HuH-7.5 (cell line): ENCODE measurements at places on chromosomes 13 and 19.

DNA sequence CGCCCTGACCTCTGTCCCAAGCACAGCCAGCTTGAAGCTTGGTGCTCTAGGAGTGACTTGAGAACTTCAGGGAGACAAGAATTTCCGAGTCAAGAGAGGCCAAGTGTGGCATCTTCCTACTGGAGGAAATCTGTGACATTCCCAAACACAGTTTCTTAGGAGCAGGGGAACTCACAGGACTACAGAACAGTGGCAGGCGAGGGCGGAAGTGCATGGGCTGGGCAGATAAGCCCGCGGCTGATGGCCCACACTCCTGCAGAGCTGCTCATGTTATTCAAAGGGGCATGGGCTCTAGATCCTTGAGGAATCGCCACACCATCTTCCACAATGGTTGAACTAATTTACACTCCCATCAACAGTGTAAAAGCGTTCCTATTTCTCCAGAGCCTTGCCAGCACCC lies 168.8 kb downstream of the KATNAL1 start:
- DNase-seq, result no peak

DNA sequence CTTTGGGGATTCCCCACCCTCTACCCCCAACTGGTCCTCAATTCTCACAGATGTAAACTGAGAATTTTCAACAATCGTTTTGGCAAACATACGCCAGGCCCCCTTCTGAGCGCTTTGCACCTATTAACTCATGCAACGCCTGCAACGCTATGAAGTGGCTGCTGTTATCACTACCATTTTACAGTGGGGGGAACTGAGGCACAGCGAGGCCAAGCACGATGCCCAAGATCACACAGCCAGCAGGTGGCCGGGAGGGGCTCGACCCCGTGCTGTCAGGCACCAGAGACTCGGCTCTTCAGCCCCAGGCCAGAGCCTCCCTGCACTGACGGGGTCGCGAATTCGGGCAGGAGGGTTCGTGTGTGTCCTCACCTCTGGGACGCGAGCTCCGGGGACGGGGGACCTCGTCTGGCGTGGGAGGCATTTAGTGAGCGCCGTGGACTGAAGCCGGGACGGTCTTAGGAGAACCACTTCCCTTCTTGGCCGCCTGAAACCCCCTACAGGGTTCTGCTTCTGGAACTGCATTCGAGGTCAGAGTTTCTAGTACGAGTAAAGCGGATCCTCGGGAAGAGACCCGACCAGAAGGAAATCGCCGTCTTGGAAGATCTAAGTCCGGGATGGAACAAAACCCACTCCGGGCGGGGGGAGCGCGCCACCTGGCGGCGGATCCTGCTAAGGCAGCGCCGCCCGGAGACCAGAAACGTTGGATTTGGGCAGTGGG lies 21.0 kb downstream of the ZNF114 start:
- peak; percentile 68 for DNase-seq

DNA sequence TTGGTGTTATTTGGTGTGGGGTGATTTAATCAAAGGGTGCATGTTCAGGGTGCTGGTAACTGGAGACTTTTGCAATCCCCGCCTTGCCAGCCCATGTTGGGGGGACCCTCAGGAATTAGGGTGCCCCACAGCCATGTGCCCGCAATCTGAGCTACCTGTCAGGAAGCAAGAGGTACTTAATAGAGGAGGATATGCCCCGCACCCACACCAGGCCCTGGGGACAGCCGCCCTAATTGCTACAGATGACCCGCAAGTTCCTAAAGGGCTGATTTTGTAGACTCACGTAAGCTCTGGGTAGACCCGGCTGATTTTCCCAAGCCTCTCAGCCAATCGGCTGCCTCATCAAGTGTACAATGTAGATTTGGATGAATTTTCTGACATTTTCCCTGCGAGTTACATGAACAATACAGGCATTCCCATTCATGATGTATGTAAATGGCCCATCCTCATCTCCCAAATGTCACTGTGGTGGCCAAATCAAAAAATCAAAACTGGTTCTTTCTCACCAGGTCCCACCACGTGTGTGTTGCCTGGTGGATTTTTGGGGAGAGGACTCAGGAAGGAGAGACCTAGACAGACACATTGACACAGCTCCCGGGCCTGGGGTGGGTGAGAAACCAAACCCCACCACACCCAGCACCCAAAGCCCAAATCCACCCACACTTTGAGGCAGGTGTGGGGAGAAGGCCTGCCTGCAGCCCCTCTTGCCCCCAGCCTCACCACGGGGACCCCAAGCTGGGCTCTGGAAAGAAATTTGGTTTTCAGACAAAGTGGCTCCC lies 119.2 kb upstream of the SPACA7 start:
- no peak for DNase-seq

DNA sequence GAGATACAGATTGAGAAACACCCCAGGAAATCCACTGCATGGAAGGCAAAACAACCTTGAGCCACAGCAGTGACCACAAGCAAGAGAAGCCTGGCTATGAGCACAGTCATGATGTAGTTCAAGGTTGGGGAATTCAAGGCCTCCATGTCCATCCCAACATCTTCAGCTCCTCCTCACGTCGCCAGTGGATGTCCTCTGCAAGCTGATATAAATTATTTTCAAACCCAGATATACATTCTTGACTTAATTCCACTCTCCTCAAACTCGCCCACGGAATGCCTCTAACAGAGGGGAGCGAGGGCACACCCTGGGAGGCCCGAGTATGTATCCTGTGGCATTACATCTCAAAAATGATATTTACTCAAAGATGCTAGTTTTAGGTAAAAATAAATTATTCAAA lies 105.5 kb downstream of the SHISA2 start:
- no peak for DNase-seq

- DNase-seq, result peak; percentile 73
These were observed 712 bp downstream of the BBC3 start for GRCh38 chr19:47230054-47230920.

DNA sequence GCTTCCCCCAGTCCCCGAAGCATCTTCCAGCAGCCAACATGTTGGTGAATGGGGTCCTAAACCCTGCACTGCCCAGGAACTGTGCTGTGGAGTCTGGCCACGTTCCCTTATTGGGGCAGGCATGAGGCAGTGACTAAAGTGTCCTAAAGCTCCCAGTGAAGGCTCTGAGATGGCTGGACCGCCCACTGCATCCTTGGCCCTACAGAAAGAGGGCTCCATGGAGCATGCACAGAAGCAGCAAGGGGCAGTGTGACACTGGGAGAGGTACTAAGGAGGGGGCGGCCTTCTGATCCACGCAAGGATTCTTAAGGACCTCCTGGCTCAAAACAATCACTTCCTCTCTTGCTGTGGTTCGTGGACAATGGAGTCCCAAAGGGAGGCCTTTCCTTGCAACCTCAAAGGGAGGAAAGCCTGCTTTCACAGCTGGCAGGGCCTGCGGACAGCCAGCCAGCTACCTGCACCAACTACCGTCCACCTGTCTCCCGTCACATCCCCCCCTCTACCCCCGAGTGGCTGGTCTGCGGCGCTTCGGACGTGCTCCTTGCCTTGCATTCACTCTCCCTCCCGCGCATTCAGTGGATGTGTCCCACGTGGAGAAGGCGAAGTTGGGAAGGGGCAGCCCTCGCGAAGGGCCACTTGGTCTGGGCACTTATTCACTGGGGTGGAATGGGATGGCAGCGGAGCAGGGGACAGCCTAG lies 63.9 kb upstream of the STARD13 start:
- no peak for DNase-seq

- no peak for DNase-seq
These were observed 17.8 kb upstream of the UPF3A start for GRCh38 chr13:114263578-114263977.

DNA sequence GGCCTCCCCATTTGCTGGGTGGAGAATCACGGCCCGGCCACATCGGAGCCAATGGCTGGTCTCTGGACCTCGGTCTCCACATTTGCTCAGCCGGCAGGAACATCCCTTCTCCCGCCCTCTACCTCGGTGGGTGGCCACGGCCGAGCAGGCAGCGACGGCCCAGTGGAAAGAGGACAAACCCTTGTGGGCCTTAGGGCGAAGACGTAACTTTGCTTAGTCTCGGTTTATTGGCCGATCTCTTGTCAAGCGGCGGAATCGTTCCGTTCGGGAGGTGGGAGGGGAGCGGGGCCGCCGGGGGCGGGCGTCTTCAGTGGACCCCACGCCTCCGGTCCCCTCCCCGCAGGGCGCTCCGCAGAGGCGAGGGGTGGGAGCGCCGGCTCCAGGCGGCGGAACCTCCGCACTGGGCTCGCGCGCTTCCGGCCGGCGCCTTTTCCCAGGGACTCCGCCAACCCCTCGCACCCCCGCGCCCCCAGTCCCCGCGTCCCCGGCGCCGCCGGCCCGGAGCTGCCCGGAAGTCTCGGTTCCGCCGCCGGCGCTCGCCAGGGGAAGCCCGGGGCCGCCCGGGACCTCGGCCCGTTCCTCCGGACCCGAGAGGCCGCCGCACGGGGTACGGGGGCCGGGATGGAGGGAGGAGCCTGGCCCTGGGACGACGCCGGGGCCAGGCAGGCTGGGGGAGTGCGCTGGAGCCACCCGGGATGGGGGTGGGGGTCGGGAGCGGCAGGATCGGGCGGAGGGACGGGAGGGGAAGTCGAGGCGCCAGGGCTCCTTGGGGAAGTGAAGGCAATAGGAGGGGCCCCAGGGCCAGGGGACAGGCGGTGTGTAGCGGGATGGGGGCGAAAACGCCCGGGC lies at the start of gene ZNF580:
TSS of gene ZNF580 (plus strand) at position 426 of the 849 bp plus-strand sequence. CDS start 1,507 bp downstream, outside the sequence.
- peak; percentile 77 for DNase-seq

GRCh38 chr19:22144394-22144793 lies 52.4 kb downstream of the ZNF676 start:
- DNase-seq, result no peak

DNA sequence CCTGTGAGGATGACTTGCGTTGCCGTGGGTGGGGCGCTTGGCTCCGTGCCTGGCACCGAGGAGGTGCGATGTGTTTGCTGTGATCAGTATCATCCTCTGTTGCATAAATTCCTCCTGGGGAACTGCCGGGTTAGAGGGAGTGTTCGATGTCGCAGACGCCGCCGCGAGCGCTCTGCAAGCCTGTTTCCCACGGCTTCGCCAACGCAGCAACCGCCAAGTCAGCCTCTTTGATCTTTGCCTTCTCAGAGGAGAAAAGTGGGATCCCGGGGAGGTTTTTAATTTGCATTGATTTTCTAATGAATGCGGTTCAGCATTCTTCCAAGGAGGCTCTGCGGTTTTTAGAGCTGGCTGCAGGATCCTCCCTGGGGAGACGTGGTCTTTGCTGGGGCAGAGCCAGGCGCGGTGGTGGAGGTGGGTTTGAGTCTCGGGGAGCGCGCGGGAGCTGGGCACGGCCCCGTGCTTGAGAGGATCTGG lies 7.6 kb downstream of the GPR32 start:
- DNase-seq, result no peak

DNA sequence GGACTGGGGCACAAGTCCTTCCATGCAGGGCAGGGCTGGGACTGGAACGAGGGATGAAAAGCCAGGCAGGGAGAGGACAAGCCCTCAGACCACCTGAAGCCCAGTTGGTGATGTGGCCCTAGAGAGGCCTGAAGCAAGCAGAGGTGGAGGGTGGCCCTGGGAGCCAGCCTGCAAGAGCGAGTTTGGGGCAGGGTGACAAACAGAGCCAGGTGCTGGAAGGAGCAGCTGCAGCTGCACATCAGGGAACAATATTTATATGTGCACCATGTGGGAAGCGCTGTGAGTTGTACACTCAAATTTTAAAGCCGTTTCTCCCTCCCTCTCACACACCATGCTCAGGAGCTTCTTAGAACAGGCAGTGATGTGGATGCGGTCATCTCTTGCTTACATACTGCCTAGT lies 67.8 kb downstream of the FGF9 start:
- no peak for DNase-seq

- DNase-seq, result no peak
These were observed 115.8 kb downstream of the DIAPH3 start for GRCh38 chr13:60047918-60048317.

DNA sequence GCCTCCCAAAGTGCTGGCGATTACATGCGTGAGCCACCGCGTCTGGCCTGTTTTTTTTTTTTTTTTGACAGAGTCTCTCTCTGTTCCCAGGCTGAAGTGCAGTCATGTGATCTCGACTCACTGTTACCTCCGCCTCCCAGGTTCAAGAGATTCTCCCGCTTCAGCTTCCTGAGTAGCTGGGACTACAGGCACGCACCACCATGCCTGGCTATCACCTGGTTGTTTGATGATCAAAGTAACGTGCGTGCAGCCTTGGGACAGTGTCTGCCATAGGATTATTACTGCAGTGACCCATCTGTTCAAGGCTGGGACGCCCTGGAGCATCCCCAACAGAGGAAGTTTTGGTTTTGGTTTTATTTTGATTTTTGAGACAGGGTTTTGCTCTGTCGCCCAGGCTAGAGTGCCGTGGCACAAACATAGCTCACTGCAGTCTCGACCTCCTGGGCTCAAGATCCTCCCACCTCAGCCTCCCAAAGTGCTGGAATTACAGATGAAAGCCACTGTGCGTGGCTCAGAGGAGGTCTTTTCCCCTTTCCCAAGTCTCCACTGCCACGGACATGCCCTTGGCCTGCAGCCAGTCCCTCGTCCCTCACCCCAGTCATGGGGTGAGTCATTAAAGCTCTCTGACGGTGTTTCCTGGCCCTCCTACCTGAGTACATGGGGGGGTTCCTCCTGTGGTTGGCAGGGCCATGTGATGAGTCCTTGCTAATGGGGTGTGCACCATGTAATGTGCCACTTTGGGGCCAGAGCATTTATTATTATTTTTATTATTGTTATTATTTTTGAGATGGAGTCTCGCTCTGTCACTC lies 65.6 kb downstream of the IER2 start:
- no peak for DNase-seq

DNA sequence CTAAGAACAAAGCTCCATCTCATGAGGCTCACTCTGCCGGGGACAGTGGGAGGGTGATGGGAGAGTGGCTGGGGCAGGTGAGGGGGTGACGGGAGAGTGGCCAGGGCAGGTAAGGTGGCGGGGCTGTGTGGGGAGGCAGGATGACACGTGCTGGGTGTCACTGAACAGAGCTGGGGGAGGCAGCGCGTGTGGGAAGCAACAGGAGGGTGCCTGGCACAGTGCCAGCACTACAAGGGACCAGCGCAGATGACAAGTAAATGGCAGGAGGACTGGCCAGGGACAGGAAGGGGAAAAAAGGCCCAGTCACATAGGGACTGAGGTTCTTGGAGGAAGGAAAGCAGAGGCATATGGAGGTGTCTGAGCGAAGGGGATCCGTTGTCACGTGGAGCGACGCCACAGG lies 129.9 kb downstream of the RNF17 start:
- DNase-seq, result no peak

GRCh38 chr13:42807241-42807640 lies 25.9 kb downstream of the FAM216B start:
- no peak for DNase-seq

- peak; percentile 84 for DNase-seq
These were observed 4.3 kb upstream of the RLN3 start for GRCh38 chr19:14023404-14024235.

DNA sequence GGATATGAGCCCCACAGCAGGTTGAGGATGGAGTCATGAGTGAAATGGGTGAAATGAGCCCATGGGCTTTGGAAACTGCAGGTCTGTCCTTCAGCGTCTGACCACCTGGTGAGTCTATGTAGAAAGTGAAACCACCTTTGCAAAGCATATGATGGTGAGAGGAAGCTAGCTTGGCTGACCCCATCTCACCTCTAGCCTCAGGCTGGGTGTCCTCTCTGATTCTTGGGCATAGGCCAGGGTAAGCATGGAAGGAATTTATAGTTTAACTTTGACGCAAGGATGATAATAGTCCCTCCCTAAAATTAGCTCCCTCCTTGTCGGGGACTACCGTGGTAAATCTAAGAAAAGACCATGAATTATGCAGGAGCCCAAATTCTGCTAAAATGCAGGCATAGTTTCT lies 16.8 kb upstream of the PSG9 start:
- DNase-seq, result no peak

GRCh38 chr13:102974317-102975087 lies 91.7 kb downstream of the SLC10A2 start:
- no peak for DNase-seq
